ENCODE measurements at places on chromosomes 1 and 21. TPM values are rescaled to one million over a fixed set of nuclear protein-coding genes. Genes with fewer than 3 reads are reported as not detected.

DNA sequence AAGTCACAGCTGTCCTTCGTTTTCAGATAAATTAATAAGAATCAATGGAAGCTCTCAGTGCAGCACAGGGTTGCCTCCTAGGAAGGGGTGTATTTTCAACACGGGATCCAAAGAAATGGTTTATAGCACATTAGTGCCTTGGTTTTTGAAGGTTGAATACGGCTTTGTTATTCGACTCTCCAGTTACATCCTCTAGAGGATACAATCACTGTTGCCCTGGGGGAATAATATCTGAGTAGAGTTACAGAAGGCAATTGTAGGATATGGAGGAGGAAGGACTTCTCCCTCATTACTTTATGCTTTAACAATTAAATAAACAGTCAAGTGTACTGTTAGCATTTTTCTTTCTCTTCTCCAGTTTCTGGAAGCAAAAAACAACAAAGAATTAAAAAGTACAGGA lies 14.3 kb upstream of the ZNF326 start:
- DNase-seq: no peak

DNA sequence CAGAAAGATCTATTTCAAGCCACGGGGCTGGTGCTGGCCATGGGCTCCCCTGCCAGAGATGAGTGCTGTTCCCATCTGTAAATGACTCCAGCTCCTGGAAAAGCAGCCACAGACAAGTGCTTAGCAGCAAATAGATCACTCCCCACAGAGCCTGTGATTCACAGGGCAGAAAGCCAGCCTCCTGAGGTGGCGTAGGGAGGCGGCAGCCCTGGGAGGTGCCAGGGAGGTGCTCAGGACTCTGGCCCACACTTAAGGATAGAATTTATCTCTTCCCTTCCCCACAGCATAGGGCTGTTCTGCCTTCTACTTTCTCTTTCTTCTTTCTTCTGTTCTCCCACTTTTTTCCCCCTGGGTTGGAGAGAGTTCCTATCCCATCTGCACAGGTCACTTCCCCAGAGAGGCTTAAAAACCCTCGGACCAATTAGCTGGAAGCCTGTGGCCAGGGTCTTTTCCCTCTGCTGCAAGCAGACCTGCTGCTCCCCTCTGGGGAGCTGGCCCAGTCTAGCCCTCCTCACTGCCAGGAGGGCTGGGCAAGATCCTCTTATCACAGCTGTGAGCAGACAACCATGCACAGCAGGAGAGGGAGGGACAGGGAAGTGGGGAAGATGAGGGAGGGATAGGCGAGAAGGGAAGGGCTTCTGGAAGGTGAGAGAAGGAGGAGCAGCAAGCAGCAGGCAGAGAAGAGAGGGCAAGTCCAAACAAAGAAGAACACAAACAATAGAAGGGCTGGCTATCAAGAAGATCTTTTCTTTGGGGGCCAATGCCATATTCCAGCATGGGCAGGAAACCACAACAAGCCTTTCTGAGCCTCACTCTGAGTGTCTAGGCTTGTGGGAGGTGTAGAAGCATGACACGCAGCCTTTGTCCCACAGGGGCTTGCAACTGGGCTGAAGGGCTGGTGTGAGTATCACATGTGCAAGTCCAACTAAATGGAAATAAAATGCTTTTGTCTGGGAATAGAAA lies 41.0 kb downstream of the KCND3 start:
- no peak for DNase-seq

- no peak for DNase-seq
These were observed 9.3 kb downstream of the MIER1 start for GRCh38 chr1:66933887-66934700.

DNA sequence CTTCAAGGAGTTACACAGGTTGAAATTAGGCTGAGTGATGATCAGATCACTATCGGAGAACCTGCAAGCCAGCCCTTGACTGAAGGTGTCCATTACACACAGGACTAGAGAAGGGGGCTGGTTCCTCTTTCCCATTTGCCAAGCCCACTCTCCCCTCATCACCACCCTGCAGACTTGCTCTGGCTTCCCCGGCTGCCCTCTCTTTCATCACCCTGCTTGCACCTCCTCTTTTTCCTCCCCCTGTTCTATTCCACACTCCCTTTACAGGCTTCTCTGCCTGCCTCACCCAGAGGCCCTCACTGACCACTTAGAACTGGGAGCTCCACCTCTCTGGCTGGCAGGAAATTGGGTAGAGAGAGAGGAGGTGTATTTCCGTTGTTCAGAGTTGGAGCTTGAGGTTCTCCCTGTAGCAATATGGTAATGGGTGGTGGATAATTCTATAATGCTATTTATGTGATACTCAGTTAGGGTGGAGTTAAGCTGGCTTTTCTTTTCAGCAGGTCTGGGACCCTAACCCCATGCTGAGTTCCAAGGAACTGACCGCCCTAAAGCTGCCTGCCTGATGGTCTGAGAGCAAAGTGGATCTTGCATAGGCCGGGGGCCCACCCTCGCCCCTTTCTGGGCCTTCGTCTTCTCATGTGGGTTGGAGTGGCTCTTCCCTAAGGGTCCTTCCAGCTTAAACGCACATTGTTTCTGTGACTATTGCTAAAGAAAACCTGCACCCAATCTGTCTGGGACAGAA lies 111.8 kb upstream of the ADAR start:
- DNase-seq: no peak

DNA sequence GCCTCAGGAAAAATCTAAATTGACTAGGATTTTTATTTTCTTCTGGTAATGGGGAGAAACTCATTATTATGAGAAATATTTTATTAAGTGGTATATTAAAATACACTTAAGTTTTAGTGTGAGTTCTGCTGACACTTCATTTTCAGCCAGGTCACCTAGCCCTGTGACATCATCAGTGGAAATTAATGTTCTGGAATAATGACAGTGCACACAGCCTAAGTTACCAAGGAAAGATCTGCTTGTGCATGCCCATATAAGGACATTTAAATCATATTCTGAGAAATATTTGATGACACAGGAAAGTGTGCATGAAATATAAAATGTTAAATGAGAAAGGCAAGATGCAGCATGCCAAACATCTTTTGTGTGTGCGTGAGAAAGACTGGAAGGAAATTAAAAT lies 102.0 kb downstream of the KIF14 start:
- DNase-seq: no peak

Gene PRR9
- 187 TPM for total RNA-seq

Gene KCNA2
- total RNA-seq: 0.79 TPM

Gene NOS1AP
- 2.1 TPM for total RNA-seq
